Mesendoderm (in vitro differentiated cells): ENCODE measurements at places on chromosomes 7 and 10.

DNA sequence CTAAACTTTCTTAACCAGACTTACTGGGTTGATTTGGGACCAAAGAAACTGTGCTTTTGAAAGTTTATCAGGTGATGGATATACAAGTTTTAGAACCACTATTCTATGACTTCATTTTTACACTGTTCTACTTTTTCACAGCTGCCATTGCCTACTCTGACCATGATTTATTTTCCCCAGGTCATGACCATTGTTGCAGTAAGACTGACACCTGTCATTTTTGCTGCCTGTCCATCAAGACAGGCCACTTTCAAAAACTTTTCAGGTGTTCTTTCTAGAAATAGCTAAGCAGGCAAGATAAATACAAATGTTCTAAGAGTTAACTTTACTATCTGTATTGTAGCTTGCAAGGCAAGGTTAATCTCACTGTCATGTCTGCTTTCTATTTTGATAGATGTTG, 147.9 kb upstream of the SEMA3C start:
- DNase-seq, result no peak
- no peaks in the 10 kb centered on the region for H3K4me1 ChIP-seq

DNA sequence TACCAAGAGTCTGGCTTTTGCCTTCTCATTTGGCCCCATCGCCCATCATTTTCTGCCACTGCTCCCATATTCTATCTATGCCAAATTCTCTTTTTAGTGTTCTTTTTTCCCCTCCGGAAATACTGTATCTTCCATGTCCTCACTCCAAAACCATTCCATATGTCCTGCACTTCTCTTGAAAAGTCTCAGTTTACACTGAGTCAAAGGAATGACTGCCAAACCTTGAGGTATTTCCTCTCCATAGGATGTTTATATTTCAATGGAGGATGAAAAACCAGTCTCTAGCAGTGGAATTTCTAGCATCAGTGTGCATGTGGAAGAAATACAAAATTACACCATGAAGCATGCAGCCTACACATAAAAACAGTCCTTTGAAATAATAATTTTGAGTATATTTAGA, 121.4 kb upstream of the PHYHIPL start:
- no peak for DNase-seq
- H3K27me3 ChIP-seq, result no peaks in the 10 kb centered on the region
- no peak overlapping the region for H3K4me3 ChIP-seq

DNA sequence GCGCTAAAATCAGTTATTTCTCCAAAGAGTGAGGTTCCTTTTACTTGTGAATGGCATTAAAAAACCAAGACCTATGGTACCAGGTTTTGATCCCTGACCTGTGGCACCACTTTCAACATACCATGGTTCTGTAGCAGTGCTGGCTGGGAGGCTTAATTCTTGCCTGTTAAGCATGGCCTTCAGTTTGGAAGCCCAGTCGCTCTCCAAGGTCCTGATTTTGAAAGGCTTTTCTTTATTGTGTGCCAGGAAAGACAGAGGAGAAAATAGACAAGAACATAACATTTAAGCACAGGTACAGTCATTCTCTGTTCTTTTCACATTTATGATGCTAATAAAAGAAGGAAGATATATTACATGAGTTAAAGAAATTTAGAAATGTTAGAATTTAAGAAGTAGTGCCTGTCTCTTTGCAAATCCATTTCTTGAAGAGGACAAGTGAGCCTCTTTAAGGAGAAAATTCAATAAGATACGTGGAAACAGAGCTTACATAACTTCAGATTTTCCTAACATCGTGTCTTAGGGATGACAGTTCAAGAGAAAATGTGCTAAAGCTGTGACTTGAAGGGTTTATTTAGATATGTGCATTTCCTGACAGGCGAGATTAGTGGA, 357.6 kb downstream of the DPP6 start:
- H3K4me1 ChIP-seq, result no peaks in the 10 kb centered on the region
- no peaks in the 10 kb centered on the region for H3K27me3 ChIP-seq
- no peak overlapping the region for H3K4me3 ChIP-seq
- H3K27ac ChIP-seq, result no peak overlapping the region

GRCh38 chr7:128665057-128665456, 7.0 kb upstream of the GARIN1A start:
- H3K27me3 ChIP-seq, result no peaks in the 10 kb centered on the region
- DNase-seq, result no peak
- no peak overlapping the region for H3K27ac ChIP-seq
- H3K4me3 ChIP-seq, result no peak overlapping the region

- no peak for DNase-seq
- H3K27me3 ChIP-seq, result no peaks in the 10 kb centered on the region
- H3K27ac ChIP-seq, result no peak overlapping the region
- no peaks in the 10 kb centered on the region for H3K36me3 ChIP-seq
Measured at GRCh38 chr7:148672041-148672440, 26.7 kb upstream of the CUL1 start.

- no peaks in the 10 kb centered on the region for H3K36me3 ChIP-seq
- DNase-seq, result no peak
- no peaks in the 10 kb centered on the region for H3K27me3 ChIP-seq
Measured at GRCh38 chr7:18786196-18786727, 290.7 kb downstream of the HDAC9 start.

GRCh38 chr10:73772281-73773151, 9.3 kb upstream of the CHCHD1 start:
- peak overlapping the region; percentile 75 for H3K4me3 ChIP-seq
- H3K27me3 ChIP-seq, result no peaks in the 10 kb centered on the region
- H3K27ac ChIP-seq, result peak overlapping the region; percentile 85

DNA sequence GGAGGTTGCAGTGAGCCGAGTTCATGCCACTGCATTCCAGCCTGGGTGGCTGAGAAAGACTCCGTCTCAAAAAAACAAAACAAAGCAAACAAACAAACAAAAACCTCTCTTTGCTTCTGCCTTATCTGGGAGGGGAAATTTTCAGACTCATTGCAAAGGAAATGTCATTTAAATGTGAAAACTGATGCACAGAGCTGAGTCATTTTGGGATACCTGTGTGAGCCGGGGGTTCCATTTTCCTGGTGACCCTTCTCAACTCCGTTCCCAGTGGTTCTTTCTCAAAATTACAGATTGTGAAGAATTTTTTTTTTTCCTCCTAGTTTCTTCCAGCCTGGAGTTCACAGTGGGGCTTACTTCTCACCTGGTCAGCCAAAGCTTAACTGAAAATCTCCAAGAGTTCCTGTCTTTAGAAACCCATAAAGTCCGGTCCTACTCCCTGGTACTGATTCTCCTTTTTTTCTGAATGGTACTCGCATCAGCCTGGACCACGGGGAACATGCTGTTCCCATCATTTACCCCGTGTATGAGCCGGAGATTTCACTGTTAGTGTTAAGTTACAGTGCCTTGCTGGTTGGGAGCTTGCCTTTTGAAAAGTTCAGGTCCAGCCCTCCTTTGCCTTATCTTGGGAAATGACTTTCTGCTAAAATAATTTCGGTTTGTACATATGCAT, 56.9 kb downstream of the RBM20 start:
- peaks cover 17% of the 10 kb centered on the region for H3K4me1 ChIP-seq
- H3K27me3 ChIP-seq, result no peaks in the 10 kb centered on the region
- peak overlapping the region; percentile 90 for H3K27ac ChIP-seq
- no peak for DNase-seq
- H3K36me3 ChIP-seq, result no peaks in the 10 kb centered on the region

GRCh38 chr7:40341836-40342235, 207.0 kb downstream of the SUGCT start:
- H3K4me3 ChIP-seq, result no peak overlapping the region
- H3K27me3 ChIP-seq, result no peaks in the 10 kb centered on the region
- no peaks in the 10 kb centered on the region for H3K4me1 ChIP-seq

GRCh38 chr7:39827571-39827970, 122.5 kb upstream of the CDK13 start:
- H3K4me1 ChIP-seq, result no peaks in the 10 kb centered on the region
- no peaks in the 10 kb centered on the region for H3K27me3 ChIP-seq
- H3K27ac ChIP-seq, result no peak overlapping the region
